ENCODE measurements at places on chromosomes 4 and X.
A peak's percentile ranks its signal among the peaks of the same experiment; 100 is the strongest.

- no peak for DNase-seq
Measured at GRCh38 chr4:175309041-175309440, 390.9 kb downstream of the ADAM29 start.

DNA sequence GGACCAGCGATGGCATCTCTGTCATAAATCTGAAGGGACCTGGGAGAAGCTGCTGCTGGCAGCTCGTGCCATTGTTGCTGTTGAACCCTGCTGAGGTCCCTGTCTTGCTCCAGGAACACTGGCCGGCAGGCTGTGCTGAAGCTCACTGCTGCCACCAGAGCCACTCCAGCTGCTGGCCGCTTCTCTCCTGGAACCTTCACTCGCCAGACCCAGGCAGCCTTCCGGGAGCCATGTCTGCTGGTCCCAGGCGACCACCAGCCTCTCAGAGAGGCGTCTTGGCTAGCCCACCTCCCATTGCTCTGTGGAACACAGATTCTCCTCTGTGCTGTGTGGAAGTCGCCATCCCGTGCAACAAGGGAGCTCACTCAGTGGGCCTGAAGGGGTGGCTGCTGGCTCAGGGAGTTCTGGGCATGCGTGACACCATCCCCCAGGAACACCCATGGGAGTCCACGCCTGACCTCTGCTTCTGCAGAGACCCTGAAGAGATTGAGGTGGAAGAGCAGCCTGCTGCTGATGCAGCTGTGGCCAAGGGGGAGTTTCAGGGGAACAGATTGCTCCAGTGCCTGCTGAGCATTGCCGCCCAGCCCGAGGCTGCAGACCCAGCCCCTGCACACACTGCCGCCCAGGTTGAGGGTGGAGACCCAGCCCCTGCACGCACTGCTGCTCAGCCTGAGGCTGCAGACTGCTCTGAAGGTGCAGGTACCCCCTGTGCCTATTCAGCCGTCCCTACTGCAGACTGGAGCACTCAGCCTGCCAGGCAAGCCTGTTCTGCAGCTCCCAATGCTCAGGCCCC is 33.1 kb upstream of the CYP4V2 start:
- DNase-seq = no peak

DNA sequence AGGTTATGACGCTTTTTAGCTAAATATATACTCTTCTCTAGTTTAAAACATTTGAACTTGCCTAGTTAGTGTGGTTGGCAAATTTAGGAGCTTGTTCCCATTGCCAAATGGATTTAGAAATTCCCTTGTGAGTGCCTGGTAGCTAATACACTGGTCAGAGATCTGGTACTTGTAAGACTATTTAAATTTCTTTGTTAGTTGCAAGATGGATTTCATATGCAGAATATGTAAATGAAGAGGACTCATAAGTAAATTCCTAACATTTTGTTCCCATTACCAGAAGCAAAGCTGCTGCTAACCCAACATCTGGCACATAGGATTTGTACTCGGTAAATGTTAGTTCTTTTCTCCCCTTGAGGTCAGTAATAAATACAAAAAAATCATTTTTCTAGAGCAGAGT is 56.0 kb upstream of the PGK1 start:
- no peak for DNase-seq

GRCh38 chr4:1255151-1255550 is 6.2 kb upstream of the CTBP1 start:
- no peak for DNase-seq

DNA sequence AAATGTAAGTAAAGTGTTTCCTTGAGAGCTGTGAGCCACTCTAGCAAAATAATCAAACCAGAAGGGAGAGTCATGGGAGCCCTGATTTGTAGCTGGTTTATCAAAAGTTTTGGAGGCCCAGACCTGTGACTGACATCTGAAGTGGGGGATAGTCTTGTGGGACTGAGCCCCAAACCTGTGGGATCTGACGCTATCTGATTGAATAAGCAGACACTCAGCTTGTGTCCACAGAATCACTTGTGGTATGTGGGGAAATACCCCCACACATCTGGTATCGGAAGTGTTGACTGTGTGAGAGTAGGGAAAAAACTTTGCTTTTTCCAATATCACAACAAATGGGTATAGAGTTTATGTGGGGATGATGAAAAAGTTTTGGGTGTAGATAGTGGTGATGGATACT is 35.4 kb downstream of the FUNDC1 start:
- DNase-seq = no peak

- DNase-seq = no peak
Measured at GRCh38 chr4:33381816-33382215, 2661.6 kb downstream of the PCDH7 start.

- no peak for DNase-seq
Measured at GRCh38 chrX:133989993-133990392, 4.6 kb upstream of the GPC3 start.

GRCh38 chrX:131783555-131784308 is 239.4 kb upstream of the STK26 start:
- DNase-seq = no peak

DNA sequence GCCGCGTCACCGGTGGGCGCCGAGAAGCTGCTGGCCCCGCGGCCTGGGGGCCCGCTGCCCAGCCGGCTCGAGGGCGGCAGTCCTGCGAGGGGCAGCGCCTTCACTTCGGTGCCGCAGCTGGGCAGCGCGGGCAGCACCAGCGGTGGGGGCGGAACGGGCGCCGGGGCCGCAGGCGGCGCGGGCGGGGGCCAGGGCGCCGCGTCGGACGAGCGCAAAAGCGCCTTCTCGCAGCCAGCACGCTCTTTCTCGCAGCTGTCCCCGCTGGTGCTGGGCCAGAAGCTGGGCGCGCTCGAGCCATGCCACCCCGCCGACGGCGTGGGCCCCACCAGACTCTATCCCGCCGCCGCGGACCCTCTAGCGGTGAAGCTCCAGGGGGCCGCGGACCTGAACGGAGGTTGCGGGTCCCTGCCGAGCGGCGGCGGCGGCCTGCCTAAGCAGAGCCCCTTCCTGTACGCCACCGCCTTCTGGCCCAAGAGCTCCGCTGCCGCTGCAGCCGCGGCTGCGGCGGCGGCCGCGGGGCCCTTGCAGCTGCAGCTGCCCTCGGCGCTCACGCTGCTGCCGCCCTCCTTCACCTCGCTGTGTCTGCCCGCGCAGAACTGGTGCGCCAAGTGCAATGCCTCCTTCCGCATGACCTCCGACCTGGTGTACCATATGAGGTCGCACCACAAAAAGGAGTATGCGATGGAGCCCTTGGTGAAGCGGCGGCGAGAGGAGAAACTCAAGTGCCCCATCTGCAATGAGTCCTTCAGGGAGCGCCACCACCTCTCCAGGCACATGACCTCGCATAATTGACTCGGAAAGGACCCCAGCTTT is 5.6 kb downstream of the PRDM8 start:
- no peak for DNase-seq

- DNase-seq = no peak
Measured at GRCh38 chrX:51459125-51459524, 37.3 kb downstream of the NUDT11 start.

GRCh38 chr4:38354421-38354820 is 309.6 kb upstream of the KLF3 start:
- no peak for DNase-seq

GRCh38 chr4:3822230-3822947 is 56.2 kb downstream of the ADRA2C start:
- no peak for DNase-seq

DNA sequence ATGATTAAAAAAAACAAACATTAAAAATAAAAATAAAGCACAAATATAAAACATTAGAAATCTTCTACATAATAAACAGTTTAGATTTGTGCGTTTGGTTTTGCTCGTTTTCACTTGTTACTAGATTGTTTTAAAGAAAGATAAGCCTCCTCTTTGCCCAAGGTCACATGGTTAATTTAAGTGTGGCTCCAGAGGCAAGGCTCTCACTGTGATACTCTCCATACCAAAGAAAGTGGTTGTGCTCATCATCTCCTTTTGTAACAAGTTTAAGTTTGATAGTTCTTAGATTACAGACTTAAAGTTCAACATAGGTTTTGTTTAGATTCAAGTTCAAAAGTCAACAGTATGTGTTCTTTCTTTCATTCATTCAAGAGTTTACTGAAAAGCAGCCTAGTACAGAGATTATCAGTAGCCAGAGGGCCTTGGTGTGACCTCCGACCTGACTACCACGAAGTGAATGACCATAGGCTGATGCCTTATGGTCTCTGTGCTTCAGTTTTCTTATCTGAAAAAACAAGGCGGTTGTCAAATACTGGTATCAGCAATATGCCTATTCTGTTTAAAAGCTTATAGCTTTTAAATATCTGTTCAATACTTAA is 133.2 kb downstream of the ZAR1 start:
- DNase-seq = peak; percentile 14

DNA sequence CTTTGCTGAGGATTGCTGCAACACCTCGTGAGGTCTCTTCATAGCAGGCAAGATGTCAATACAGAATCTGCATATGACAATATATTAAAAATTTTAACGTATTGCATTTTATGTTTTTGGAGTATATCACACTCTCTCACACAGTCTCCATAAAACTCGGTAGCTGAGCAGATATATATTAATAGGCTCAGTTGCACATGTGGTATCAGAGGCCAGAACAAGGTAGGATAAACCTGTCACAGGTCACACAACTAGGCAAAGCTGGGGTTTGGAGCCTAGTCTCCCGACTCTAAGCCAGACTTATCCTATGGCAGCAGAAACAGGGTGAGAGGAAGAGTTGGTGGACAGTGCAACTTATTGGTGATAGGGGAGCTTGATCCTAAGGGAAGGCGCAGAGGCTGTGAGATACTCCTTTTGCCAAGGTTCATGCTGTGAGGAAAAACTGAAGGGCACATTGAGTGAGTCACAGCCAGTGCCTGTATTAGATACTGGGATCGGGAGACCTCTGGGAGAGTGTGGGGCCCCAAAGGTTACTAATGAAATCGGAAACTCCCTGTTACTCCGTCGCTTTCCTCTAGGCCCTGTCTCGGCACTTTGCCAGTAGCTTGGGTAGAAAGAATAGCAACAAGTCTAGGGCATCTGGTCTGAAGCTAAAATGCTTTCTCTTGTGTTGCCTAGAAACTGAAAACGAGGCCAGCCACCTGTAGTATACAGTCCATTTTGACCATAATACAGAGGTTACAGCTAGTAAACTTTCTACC is 195.7 kb downstream of the ARHGAP10 start:
- no peak for DNase-seq

GRCh38 chr4:123819362-123820035 is 422.9 kb downstream of the SPRY1 start:
- DNase-seq = no peak

DNA sequence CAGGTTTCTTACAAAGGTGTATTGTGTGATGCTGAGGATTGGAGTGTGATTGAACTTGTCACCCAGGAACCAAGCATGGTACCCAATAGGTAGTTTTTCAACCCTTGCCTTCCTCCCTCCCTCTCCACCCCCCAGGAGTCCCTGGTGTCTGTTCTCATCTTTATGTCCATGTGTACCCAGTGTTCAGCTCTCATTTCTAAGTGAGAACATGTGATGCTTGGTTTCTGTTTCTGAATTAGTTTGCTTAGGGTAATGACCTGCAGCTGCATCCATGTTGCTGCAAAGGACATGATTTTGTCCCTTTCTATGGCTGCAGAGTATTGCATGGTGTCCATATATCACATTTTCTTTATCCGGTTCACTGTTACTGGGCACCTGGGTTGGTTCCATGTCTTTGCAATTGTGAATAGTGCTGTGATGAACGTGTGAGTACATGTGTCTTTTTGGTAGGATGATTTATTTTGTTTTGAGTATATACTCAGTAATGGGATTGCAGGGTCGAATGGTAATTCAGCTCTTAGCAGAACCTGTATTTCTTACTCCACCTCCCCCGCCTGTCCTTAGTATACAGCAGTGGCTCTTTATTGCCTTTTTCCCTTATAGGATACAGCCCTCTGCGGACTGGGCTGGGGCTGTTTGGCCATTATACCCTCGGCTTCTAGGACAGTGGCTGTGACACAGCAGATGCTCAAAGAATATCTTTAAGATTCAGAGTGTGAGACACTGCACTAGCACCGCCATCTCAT is 145.4 kb downstream of the PTTG2 start:
- no peak for DNase-seq

DNA sequence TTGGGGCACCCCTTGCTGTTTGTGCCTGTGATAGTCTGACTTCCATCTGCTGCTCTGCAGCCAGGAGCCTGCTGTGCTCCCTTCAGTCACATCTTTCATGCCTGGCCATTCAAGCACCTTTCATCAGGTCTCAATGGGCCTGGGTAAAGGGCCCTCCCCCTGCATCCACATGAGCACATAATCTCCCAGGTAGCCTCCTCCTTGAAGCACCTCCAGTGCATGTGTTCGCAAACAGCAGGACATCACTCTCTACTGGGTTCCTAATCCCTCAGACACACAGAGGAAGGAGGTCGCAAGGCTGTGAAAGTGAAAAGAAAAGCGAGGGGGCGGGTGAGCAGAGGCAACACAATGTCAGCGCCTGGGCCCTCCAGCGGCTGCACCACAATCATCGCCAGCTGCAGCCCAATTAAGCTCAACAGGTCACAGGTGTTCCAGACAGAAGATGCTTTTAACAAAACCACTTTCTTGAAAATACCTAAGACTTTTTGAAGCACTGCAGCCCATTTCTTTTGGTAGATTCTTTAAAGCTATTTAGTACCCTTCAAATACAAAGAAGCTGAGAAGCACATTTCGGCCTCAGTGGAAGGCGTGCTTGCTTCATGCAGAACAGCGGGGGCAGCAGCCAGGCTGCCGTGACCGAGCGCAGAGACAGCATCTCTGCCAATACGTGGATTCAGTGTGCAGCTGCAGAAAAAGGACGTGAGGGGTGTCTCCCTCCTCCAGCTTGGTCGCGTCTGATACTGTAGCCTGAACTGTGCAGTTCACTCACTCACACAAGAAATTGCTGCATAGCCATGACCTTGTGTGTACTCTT is 92.2 kb upstream of the SPRY1 start:
- no peak for DNase-seq

GRCh38 chrX:22959204-22959920 is 40.4 kb upstream of the DDX53 start:
- no peak for DNase-seq

DNA sequence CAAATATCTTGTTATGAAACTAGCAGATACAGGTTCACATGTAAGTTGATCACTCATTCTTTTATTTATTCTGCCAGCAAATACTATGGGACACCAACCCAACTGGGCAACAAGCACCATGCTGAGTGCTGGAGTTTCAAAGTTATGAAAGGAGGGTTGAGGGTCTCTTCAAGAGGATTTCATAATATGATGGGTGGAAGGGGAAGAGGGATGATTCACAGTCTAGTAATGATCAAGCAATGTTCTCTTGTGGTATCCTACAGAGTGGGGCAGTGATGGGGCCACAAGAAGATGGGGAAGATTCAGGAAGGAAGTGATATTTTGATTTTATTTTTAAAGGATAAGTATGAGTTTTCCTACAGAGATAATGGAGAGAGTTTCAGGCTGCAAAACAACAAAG is 46.2 kb upstream of the TXK start:
- no peak for DNase-seq

- no peak for DNase-seq
Measured at GRCh38 chr4:169167957-169168858, 102.5 kb downstream of the SH3RF1 start.

- no peak for DNase-seq
Measured at GRCh38 chr4:101954351-101954750, 163.8 kb downstream of the BANK1 start.

GRCh38 chr4:25923745-25924144 is 9.7 kb downstream of the SMIM20 start:
- no peak for DNase-seq

- DNase-seq = no peak
Measured at GRCh38 chr4:38762560-38762959, 20.2 kb downstream of the TLR10 start.

Measured in CMK (cell line).